Transverse colon (tissue), 4 donors: ENCODE measurements at places on chromosomes 1 and 21. TPM values are rescaled to one million over a fixed set of nuclear protein-coding genes. Genes with fewer than 3 reads are reported as not detected.
A peak's percentile ranks its signal among the peaks of the same experiment; 100 is the strongest.

DNA sequence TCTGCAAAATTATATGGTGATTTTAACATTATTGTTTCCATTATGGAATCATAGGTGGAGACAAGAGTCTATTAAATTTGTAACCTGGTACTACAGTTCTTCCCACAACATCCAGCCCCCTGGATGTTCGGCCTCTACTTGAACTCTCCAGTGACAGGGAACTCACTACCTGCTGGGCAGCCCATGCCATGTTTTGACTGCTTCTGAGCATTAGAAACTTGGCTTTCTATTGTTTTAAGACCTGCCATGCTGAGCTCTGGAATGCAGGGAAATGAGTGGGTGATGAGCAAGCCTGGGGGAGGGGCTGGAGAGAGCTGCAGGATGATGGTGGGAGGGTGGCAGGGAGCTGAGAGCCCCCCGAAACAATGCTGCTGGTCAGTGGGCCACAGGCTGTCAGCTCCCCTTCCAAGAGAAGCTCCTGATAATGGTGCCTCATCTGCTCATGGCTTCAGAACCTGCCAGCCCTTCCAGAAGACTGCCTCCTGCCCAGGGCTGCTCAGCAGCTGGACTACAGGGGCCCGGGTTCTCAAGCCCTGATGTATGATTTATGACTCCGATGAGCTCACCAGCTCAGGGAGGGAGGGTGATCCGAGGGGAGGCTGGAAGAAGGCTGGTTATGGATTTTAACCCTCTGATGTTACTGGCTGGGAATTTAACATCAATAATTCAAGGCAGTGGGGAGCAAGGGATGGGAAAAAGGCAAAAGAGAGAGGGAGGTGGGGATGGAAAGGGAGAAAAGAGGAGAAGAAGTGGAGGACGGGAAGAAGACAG is 205.0 kb downstream of the HIVEP3 start:
- no peak for DNase-seq

GRCh38 chr1:234960722-234961455 is 167.7 kb downstream of the TOMM20 start:
- DNase-seq, result peak; percentile 77

DNA sequence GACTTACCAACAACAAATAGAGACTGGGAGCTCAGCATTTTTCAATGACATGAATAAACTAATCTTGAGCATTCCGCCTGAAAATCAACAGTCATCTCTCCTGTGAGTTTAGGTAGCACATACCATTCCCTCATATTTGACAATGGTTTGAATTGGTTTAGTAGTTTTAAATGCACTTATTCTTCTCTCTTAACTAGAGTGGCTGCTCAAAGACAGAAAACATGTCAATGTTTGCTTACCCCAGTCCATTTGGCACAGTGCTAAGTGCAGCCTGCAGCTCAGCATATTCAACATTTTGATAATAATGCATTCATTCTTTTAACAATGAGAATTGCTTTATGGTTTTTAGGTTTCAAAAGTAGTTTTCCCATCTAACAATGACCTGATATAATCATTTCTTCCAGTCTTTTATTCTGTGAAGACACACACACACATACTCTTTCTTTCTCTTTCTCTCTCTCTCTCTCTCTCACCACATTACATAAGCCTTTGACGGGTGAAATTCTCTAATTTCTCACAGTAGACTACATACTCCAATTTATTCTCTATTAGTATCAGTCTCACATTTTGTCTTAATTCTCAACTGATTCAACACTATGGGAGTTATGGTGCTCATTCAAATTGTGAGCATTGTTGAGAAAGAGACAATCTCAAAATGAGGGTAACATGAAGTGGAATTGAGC is 432.3 kb downstream of the LRRIQ3 start:
- DNase-seq, result no peak

- no peak for DNase-seq
These were observed 66.3 kb upstream of the PRDX6 start for GRCh38 chr1:173410794-173411236.

DNA sequence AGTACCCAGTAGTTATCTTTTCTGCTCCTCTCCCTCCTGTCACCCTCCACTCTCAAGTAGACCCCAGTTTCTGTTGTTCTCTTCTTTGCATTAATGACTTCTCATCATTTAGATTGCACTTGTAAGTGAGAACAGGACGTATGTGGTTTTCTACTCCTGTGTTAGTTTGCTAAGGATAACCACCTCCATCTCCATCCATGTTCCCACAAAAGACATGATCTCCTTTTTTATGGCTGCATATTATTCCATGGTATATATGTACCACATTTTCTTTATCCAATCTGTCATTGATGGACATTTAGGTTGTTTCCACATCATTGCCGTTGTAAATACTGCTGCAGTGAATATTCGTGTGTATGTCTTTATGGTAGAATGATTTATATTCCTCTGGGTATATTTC is 1346.5 kb downstream of the MRPL39 start:
- DNase-seq, result no peak

DNA sequence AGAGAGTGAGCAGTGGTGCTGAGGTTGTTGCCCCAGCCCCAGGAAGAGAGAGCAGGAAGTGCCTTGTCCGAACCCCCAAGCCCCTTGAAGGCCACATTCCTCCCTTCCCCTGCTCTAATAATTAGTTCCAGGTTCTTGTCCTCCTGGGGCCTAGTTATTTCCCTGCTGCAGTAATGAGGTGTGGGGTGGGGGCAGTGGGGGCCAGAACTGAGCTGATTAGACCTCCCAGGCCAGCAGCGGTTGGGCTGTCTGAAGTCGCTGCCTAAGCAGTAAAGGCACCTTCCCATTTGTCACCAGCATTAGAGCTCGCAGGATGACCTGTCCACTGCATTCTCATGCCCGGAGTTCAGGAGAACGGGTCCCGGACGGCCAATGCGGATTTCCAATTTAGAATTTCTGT is 186.5 kb upstream of the CSF3R start:
- DNase-seq, result no peak

DNA sequence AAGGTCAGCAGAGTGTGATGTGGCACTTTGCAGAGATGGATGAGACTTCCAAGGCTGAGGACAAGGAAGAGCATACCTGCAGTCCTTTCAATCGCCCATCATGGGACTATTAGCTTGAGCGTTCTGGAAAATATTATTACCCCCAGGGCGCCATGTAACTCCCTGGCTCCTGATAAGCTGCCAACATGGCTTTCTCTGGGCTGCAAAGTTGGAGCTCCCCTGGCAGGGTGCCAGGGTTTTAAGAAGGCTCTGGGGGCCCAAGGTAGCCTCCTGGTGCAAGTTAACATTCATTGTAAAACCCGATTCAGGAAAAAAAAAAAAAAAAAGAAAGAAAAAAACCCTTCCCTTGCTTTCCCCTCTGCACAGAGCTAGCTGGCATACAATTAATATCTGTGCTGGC is 196.7 kb downstream of the PBX1 start:
- DNase-seq, result no peak

- DNase-seq, result no peak
These were observed 68.0 kb downstream of the PUM1 start for GRCh38 chr1:30997463-30998057.

GRCh38 chr1:6889875-6890480 is 104.7 kb downstream of the CAMTA1 start:
- DNase-seq, result peak; percentile 72

- DNase-seq, result no peak
These were observed 256.8 kb downstream of the OLFM3 start for GRCh38 chr1:101739826-101740330.

DNA sequence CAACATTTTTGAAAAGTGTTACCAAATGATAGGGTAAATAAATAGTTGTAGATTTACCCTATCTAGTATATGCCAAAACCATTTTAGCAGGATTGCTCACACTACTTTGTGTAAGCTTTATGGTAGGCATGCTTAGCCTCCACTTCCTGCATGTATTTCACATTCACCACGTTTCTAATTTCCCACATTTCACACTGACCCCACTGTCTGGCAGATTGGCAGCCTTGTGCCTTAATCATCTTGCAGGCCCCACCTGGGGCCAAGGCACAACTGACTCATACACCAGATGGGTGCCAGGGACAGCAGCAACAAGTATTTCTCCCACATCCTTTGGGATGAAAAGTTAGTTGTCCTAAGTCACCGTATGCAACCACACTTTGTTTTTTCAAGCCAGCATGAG is 21.2 kb upstream of the CENPF start:
- no peak for DNase-seq

The BTBD19 gene
- total RNA-seq, result 1.5 TPM

The PDE4DIP gene
- total RNA-seq, result 149 TPM
